ENCODE measurements at places on chromosomes 7 and 10.

GRCh38 chr10:63553031-63553430 lies 31.8 kb downstream of the REEP3 start:
- DNase-seq, result no peak

DNA sequence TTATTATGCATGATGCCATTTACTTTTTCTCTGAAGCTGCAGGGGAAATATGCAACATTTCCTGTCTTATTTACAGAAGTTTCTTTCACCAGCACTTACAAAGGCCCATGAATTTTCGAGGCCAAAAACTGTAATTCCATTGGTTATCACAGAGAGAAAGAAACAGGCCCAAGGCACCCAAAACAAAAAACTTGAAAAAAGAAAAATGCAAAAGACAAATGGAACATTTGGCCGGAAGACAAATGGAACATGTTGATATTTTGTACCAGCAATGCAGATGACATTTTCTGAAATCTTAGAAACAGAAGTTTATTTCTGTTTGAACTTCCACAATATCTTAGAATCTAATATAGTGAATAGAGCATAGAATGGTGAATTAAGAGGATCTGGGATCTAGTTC lies 56.3 kb upstream of the PNLIP start:
- no peak for DNase-seq

- DNase-seq, result peak; percentile 19
Observed at GRCh38 chr10:110701617-110701971, 57.5 kb downstream of the RBM20 start.

DNA sequence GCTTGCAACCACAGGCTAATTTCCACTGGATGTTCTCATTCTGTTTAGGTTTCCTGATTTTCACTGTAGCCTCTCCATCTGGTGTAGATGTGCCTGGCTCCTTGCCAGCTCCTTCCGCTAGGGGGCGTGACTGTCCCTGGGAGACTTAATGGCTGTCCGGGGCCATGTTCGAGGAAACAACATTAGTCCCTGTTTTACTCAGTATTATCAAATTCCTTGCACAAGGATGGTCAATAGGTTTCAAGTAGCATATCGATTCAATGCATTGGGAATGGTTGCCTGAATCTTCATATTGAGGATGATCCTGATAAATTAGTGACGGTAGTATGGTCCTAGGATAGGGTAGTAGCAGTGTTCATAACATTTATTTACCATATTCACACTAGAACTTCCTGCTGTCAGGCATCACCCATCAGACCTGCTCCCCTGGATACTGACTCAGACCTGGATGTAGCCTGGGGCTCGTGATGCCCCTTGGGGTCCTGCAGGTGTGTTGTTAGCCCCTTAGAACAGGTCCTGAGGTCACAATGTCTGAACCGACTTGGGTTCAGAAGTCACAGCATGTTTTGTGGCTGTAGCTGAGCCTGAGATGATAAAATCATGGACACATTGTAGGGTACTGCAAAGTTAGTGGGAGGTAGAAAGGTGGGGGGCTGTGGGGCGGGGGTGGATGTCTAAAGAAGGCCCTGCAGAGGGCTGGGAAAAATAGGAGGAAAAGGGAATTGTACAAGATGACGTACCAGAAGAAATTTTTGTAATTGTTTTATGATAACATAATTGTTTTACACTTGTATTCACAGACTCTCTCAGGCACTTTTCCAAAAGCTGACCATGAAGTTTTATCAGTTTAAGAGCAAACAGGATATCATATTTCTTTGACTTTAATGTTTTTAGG lies 8.9 kb upstream of the EXOC6 start:
- DNase-seq, result peak; percentile 89

DNA sequence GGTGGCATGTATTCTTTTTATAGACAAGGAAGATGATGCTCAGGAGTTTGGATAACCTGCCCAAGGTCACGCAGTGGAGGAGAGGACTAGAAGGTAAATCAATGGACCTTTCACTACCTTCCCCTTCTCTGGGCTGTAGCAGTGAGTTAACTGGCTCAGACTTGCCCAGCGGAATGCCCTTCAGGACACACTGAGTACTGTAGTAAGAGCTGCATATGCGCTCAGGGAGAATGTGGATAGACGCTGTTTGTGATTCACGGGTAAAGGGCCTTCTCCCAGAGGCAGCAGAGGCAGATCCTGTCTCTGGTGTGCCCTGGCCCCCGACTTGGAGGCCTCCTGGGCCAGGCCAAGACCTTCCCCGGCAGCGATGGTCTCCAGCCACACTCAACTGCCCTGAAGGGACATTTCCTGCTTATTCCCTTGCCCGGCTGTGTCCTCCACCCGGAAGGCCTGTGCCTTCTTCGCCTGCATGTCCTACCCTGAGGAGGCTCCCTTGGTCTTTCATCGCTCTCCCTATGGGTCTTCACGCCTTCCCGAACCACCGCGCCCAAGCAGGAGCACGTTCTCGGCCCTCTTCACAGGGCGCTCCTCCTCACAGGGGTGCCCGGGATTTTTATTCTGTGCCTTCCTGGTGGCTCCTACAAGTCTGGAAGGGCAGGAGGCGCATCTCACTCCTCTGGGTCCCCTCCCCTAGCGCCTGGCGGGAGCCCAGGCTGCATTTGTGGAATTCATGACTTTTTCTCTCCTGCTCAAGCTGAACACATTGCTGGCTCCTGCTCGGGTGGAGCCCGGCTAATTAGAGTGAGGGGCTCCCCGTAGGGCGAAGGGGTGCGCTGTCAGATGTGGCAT lies 1.8 kb upstream of the IKZF1 start:
- no peak for DNase-seq

DNA sequence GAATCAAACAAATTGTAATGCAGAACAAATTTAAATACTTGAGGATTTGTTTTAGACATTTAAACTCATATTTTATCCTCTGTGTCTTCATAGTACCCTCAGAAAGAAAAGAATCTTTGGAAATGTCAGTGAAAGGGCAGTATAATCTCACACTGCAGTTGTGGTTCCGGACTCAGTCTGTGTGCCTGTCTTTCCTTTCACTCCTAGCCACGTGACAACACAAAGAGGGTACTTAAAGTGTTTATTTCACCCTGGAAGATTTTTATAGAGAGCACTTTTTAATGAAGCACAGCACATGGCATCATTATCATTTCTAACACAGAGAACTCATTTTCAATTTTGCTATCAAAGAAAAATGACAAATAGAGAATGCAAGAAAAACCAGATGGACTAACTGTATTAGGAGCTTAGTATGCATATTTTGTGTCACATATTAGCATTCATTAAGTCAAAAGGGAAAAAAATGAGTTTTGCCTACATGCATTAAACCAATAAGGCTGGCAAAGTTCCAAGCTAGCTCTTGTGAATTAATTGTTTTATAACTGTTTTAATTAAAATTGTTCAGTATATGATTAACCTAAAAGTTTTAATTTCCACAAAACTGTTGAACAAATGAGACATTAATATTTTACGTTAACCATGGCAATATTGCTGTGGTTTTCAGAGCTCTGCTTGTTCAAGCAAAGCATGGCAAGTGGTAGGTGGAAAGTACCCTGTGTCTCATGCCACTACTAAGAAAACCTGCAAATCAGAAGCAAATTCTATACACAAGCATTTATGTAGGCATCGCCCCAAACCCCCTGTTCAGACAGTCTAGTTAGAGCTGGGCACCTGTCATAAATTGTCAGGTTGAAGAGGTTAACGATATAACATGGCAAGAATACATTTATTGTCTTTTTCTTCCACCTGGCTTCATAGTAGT lies 65.9 kb downstream of the AUTS2 start:
- DNase-seq, result no peak

DNA sequence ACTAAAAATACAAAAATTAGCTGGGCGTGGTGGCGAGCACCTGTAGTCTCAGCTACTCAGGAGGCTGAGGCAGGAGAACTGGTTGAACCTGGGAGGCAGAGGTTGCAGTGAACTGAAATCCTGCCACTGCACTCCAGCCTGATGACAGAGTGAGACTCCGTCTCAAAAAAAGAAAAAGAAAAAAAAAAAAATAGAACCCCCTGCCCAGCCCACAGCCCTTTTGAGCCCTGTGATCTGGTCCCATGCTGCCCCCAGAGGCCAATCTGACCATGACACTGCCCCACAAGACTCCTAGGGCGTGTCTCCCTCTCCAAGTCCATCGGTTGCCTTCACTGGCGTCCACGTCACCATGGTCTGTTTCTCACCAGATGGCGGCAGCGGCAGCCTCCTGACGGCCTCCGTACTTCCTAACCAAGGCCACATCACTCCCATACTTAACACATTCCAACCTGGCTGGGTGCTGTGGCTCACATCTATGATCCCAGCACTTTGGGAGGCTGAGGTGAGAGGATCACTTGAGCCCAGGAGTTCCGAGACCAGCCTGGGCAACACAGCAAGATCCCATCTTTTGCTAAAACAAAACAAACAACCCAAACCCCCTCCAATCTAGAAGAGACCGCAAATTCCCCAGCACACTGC lies 18.0 kb downstream of the STX1A start:
- peak; percentile 77 for DNase-seq

GRCh38 chr7:80135309-80136104 lies 876 bp downstream of the GNAI1 start:
- DNase-seq, result peak; percentile 38

- DNase-seq, result no peak
Observed at GRCh38 chr10:17816199-17816598, 7.1 kb downstream of the MRC1 start.

- DNase-seq, result no peak
Observed at GRCh38 chr7:44882899-44883298, 2.4 kb downstream of the PURB start.

GRCh38 chr7:27997188-27997707 lies 183.3 kb downstream of the JAZF1 start:
- no peak for DNase-seq

DNA sequence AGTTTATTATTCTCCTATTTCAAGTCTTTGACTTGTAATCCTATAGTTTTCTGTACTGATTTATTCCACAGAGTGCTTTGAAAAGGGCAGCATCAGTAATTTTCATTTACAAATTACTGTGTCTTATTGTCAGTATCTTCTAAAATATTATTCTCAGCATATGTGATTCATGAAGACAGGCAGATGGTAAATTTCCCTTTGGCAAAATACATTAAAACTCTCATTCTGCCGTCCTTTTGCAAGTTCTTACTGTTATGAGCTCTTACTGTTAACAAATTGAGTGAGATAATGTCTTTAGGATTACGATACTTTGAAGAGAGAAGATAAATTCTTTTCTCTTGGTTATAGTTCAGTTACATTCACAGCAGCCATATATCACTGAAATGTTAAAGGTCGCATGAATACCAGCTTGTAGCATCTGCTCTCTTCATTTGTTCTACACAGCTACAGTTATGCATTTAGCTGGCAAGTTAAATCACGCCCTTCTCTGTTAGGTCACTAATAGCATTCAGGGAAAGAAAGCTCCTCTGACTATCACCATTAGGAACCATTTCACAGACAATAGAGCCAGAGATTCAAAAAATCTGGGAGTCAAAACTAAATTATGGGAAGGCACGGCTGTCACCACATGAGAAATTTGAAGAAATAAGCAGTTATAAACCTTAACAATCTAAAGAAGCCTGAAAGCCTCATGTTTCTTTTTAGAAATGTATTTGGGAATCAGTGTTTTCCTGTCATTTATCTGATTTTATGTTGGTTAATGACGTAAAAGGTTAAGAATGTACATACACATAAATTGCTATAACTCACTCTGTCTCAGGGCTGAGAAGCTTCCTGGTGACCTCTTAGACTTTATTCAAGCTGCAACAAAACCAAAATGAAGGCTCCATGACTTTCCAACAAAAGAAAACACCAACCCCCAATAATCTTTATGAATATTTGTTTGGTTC lies 109.6 kb upstream of the SP4 start:
- DNase-seq, result peak; percentile 27

GRCh38 chr7:12032146-12032545 lies 178.9 kb upstream of the TMEM106B start:
- no peak for DNase-seq

- DNase-seq, result no peak
Observed at GRCh38 chr10:74500026-74500704, 326.2 kb upstream of the KAT6B start.

DNA sequence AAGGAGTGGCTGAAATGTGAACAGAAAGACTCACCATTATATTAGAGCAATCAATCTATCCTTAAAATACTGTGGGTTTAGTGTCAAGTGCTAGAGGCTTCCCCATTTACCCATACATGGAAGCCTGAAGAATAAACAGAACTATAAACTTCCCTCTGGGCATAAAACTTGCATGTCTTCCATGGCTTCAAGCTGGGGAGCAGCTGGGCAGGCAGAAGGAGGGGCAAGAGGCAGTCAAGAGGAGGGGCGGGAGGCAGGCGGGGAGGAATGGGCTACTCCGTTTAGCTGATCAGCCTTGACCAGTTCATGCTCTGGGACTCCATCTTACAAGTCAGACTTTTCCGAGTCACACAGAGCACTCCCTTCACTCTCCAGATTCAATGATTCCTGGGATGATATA lies 3.5 kb upstream of the PRSS1 start:
- no peak for DNase-seq

DNA sequence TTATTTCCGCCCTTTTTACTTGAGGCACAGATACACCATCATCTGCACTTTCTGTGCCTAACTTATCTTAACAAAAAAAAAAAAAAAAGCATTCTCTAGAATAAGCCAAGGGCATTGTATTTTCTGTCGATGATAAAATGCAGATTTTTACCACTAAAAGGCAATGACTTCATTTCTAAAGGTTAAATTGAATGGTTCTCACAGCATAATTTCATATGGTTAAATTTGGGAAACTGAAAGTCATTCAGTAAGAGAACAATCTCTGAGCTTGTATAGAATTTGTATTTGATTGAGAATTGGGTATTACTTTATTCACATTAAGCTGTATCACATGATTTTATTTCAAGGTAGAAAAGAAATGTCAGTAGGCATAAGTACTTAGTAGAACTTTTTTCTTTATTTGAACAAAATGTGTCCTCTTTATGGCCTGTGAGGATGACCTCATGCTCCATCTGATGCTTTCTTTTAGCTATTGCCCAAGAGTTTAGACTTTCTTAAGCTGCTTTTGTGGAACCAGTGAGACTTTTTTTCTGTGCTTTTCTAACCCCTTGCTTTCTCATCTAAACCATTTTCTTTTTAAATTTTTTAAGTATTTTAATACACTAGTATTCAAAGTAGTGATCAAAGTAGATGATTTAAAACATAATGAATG lies 110.3 kb downstream of the LRRC4 start:
- no peak for DNase-seq

GRCh38 chr10:73998929-73999691 lies 1.2 kb downstream of the VCL start:
- peak; percentile 61 for DNase-seq
